Esophagus squamous epithelium (tissue), 5 donors: ENCODE measurements at places on chromosomes 6 and 20.

GRCh38 chr20:64192406-64192805 lies 28.2 kb downstream of the MYT1 start:
- no peak for DNase-seq

- DNase-seq, result no peak
Measured at GRCh38 chr20:8547035-8547650, 415.1 kb downstream of the PLCB1 start.

DNA sequence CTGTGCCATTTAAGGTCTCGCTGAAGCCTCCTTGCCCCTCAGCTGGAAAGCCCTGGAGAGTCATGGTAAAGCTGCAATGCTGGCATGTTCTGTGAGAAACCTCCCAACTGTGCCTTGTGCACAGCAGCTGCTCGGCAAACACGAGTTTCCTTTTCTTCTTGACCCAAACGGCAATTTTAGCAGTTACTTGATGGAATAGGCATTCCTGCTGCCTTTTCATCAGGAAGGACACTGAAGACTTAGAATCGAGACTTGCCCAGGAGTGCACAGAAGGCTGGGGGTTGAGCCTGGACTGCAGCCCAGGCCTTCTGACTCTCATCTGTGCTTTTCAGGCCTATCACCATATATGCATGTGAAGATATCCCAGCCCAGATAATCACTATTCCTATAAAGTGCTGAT lies 28.7 kb upstream of the CLDN20 start:
- DNase-seq, result no peak

DNA sequence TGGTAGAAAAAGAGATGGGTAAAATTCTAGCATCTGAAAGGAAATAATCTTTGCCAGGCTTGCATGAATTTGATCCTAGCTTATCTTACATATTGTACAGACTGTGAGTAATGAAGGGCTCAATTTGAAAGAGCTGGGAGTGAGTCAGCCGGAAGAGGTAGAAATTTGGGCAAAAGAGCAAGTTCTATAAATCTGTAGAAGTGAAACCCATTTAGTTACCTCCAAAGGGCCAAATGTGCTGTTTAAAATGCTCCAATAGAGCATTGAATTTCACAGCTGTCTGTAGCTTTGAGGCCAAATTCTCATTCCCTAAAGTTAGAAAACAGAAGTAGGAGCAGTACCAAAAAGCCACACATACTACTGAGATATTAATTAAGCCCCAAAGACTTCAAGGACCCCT lies 466.1 kb downstream of the BTBD3 start:
- DNase-seq, result no peak

- no peak for DNase-seq
Measured at GRCh38 chr20:63825331-63826118, 5.5 kb downstream of the ZBTB46 start.
